Islet precursor cell (in vitro differentiated cells): ENCODE measurements at places on chromosomes 12 and 14.

- DNase-seq = no peak
Measured at GRCh38 chr12:67968321-67968720, 20.9 kb upstream of the IFNG-AS1 start.

- DNase-seq = no peak
Measured at GRCh38 chr12:78684419-78684818, 180.2 kb upstream of the SYT1 start.

DNA sequence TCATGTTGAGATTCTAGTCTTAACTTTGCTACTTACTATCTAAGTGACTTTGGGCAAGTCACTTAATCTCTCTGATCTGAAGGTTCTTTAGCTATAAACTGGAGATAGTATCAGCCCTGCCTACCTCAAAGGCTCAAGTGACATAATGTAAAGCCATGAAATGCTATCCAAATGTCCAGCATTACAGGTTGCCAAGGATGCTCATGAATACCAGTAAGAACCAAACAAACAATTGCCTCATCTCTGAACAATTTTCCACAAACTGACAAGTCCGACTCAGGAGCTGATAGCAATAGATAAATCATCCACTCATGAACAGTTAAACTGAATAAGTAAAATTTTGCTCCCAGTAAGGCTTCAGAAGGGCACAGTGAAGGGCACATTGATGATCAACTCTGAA is 51.5 kb downstream of the LMNTD1 start:
- DNase-seq = no peak

- DNase-seq = no peak
Measured at GRCh38 chr12:9096563-9097176, 19.0 kb downstream of the A2M start.

- peak; percentile 93 for DNase-seq
Measured at GRCh38 chr14:64764641-64765520, 60.7 kb downstream of the PLEKHG3 start.
